Omental fat pad (tissue), 4 donors: ENCODE measurements at places on chromosomes 6 and 20. TPM values are rescaled to one million over a fixed set of nuclear protein-coding genes. Genes with fewer than 3 reads are reported as not detected.

- DNase-seq = peak; percentile 27
Measured at GRCh38 chr20:32357375-32357868, 709 bp upstream of the ASXL1 start.

- DNase-seq = no peak
Measured at GRCh38 chr6:163252061-163252591, 162.4 kb upstream of the QKI start.

DNA sequence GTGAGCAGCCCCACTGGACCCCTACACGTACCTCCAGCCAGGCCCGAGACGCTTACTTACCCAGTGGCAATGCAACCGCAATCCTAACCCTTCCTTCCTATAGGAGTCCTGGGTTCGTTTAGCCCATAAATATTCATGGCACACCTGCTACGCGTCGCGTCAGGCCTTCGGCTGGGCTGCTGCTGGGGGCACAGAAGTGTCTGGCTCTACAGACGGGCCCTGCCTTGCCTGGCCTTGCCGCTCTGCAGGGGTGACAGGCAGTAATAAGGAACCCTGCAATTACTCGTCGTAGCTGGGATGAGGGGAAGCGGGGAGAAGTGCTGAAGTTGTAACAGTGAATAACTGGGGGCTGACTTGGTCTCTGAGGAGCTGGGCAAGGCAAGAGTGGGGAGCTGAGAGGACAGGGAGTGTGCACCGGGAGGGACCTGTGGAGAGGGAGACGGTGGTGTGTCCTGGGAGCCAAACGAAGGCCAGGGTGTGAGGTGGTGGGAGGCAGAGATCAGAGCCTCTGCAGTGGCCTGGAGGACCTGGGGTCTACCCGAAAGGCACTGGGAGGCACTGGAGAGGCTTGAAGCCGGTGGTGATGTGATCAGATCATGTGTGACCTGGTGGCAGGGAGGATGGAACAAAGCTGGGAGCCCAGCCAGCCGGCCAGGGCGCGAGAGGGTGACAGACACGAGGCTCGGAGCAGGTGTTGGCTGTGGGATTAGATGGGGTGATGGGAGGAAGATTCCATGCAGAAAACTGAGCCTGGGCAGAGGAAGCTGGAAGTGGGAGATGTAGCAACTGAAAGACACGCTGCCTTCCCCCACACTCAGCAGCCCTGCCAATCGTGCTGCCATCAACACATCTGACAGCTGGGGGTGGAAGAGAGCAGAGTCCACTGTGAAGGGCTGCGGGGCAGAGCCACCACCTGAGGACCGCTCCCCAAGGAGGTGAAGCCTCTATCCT lies 36.4 kb downstream of the PSMG4 start:
- no peak for DNase-seq

Gene MYLIP
- 38.8 TPM for total RNA-seq
